ENCODE measurements at places on chromosomes 5 and 9.

GRCh38 chr9:111922324-111923013 is 25.9 kb downstream of the UGCG start:
- DNase-seq = no peak

GRCh38 chr9:76624391-76625048 is 139.7 kb upstream of the PCA3 start:
- DNase-seq = no peak

- no peak for DNase-seq
Measured at GRCh38 chr9:36802201-36802920, 229.7 kb downstream of the MELK start.

DNA sequence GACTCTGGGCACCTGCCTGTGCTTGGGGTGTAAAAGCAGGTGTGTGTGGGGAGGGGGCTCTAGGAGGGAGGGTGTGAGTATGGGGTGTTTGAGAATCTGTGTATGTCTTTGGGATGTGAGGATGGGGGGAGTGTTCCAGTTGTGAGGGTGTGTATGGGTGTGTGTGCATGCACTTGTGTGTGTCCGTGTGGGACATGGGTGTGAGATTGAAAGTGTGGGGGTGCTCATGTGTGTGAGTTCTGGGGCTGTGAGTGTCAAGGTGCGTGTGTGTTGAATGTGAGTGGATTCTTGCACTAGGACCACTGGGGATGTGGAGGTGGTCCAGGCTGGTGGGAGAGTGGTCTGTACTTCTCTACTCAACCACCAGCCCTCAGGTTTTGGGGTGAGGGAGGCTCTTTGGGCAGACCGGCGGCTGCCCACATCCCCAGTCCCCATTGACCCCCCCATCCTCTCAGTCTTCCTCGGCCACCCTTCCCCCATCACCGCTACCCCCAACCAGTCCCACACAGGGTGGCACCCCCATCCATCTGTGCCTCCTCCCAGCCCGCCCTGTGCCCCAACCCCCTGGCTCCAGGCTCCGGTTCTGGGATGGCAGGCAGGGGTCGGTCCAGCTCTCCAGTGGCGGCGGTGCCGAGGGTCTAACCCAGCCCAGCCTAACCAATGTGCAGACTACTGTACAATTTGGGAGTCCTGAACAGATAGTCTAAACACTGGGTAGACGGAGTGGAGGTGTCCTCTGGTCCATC is 31.5 kb downstream of the GOLGA2 start:
- no peak for DNase-seq

DNA sequence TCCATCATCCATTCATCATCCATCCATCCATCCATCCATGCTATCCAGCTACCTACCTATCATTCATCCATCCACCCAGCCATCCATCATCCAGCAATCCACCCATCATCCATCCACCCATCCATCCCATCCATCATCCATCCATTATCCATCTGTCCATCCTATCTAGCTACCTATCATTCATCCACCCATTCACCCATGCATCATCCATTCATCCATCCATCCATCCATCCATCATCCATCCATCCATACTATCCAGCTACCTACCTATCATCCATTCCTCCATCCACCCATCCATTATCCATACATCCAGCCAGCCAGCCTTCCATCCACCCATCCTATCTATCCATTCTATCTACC is 26.3 kb downstream of the SLC6A3 start:
- DNase-seq = no peak

GRCh38 chr5:107293541-107294210 is 377.1 kb downstream of the EFNA5 start:
- DNase-seq = no peak

GRCh38 chr5:18420711-18421110 is 786.5 kb downstream of the TAF11L14 start:
- DNase-seq = no peak

GRCh38 chr9:34869390-34869789 is 88.7 kb upstream of the PHF24 start:
- no peak for DNase-seq

DNA sequence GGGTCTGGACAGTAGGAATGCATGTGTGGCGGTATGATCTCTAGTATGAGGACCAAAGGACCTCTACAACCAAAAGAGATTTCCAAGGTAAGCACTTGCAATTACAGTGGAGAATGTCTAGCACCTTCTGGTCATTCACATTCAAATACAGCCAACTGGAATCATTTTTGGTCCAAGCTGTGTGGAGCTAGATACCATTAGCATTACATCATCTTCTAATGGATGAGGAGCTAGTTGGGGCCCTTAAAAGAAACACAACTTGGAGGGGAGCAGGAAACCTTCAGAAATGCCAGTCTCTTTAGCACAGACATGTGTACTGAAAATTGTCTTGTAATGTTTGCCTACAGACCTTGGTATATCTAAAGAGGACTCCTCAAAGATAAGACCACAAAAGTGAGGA is 244.7 kb downstream of the BNC2 start:
- DNase-seq = no peak

DNA sequence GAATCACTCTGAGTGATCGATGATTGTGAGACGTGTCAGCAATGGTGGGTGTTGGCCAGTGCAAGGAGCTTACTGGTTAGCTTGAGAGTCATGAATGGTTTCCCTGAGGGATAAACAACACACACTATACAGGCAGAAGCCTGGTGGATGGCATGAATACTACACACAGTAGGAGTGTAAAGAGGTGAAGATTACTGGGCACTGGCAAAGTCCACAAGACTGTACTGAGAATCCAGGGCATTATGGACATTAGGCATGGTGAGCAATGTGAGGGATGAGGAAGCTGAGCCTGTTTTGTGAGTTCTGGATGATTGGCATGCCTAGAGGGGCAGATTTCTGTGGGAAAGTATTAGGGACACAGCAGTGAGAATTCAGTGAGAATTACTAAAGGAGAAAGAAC is 71.3 kb downstream of the KDM4C start:
- DNase-seq = no peak

GRCh38 chr9:79377339-79377855 is 194.4 kb upstream of the TLE4 start:
- no peak for DNase-seq

- DNase-seq = no peak
Measured at GRCh38 chr5:69019668-69020375, 74.0 kb upstream of the SLC30A5 start.

- no peak for DNase-seq
Measured at GRCh38 chr5:169707686-169708085, 70.6 kb downstream of the DOCK2 start.

DNA sequence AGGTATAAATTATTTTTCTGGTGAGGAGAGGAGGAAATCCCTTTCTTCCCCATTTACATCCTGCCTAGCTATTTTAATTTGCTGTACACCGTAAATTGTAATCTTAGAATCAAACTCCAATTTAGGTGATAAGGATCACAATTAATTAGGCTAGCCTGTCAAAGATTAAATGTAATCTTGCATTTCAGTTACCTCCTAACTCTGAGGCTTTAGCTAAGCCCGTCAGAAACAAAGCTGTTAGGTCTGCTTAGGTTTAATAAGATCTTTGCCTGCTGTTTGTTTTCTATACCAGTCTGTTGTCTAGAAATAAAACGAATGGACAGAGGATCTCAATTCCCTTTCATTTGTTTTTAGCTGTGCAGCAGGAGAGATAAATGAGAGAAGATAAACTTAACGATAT is 51.5 kb downstream of the PIK3R1 start:
- no peak for DNase-seq

DNA sequence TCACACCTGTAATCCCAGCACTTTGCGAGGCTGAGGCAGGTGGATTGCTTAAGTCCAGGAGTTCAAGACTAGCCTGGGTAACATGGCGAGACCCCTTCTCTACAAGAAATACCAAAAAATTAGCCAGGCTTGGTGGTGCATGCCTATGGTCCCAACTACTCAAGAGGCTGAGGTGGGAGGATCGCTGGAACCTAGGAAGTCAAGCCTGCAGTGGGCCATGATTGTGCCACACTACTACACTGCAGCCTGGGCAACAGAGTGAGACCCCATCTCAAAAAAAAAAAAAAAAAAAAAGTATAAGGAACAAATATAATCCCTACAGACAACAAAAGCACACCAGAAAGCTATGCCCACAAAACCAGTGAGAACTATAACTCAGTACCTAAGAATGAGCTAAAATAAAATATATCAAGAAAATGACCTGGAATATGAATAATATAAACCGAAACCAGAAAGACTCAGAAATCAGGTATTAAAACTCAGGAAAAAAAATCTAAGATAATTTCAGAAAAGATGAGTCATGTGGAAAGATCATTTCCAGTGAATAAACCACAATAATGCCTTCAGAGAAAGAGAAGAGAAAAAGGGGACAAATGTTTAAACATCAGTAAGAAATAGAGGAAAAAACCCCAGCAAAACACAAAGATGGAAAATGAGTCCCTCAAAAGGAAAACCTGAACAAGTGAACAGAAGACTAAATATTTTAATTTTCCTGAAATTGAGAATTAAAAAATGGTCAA is 57.4 kb downstream of the GOLPH3 start:
- DNase-seq = no peak

- no peak for DNase-seq
Measured at GRCh38 chr9:74498621-74499095, 1.5 kb downstream of the RORB start.

DNA sequence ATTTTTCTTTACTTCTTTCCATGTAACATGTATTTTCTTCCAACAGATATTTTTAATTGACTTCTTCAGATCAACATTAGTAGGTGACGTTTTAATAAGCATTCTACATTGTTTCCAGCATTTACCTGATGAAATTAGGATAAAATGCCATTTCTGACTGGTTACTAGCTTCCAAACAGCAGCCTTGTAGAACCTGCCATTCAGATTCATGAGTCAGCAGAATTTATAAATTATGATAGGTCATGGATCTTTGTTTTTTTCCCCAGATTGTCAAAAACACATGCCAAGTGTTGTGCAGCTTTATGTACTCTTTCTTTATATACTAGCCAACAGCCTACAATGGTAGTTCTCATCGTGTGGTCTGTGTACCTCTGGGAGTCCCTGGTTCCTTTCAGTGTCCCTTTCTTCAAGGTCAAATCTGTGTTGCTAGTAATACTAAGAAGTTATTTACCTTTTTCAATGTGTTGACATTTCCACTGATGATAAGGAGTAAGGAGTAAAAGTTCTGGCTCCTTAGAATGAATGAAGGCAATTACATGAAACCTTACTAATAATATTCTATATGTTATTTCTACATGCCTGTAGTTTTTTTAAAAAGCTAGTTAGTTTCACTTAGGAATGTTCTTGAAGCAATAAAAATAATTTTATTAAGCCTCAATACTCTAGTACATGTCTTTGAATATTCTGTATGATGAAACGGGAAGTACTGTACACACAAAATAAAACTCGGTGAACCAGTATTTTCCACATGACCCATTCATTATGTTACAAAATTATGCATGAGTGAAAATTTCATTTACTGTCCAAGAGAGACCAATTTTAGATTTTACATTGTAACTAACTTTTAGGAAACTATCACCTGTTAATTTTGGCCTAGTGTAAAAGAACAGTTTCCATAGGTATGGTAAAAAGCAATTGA is 135.8 kb downstream of the ZCCHC7 start:
- DNase-seq = no peak
